ENCODE measurements at places on chromosomes 6 and 20.

GRCh38 chr6:21596145-21596948, 2.8 kb downstream of the SOX4 start:
- peak; percentile 50 for DNase-seq

DNA sequence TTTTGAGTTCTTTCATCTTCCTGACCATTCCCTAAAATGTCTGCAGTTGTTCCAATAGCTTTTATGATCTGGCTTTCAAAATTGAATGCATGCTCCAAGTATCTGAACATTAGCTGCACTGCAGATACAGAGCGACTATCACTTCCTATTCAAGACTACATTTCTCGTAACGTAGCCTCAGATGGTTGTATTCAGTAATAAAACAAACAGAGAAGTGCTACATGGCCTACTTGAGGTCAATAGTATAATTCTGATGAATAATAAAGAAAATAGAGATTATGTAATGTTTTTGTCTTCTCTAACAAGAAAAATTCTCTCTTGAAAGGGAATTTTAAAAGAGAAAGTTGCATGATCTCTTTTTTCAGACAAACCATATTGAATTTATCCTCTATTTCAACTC, 333.9 kb upstream of the IRAK1BP1 start:
- no peak for DNase-seq

DNA sequence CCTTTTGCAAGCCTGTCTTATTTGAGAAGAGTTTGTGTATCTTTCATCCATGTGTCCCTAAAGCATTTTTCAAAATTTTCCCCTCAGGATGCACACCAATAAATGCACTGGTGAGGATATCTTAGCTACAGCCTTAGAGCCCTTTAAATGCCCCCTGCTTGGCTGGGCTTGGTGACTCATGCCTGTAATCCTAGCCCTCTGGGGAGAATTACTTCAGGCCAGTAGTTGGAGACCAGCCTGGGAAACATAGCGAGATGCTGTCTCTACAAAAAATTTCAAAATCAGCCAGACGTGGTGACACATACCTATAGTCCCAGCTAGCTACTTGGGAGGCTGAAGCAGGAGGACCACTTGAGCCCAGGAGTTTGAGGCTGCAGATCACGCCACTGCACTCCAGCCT, 33.8 kb upstream of the PLCB4 start:
- DNase-seq, result no peak

DNA sequence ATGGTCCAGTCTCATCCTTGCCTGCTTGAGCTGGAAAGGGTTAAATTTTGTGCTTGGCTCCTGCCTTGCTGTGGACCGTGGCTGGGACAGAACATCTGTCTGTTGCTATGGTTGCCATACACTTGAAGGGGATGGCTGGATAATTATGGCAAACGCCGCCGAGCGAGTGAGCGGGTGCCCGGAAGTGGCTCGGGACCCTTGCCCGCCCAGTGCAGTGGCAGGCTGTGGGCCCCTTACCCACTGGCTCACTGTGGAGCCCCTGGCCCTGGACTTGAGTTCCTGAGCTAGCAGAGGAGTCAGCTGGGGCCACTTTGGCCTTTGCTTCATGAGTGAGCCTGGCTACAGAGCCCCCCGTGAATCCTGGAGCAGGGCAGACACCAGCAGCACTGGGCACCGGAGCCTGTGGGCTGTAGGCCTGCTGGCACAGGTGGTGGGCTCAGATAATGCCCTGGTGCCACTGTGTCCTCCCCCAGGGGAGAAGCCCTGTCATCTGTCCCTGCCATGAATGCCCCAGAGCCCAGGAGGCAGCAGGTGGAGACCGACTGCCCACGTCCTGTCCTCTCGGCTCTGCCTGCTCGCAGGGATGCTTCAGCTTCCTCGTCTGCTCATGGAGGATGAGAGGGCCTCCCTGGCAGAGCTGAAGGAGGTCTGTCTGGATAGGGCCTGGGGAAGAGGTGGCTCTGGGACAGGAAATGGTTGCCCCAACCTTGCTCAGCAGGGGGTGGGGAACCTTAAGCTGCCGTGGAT, 25.5 kb upstream of the NOL4L start:
- no peak for DNase-seq

GRCh38 chr6:16132909-16133308, 4.0 kb downstream of the MYLIP start:
- no peak for DNase-seq

- DNase-seq, result no peak
Measured at GRCh38 chr20:10877342-10877741, 203.5 kb upstream of the JAG1 start.

- DNase-seq, result no peak
Measured at GRCh38 chr6:101066481-101066880, 185.4 kb upstream of the ASCC3 start.

DNA sequence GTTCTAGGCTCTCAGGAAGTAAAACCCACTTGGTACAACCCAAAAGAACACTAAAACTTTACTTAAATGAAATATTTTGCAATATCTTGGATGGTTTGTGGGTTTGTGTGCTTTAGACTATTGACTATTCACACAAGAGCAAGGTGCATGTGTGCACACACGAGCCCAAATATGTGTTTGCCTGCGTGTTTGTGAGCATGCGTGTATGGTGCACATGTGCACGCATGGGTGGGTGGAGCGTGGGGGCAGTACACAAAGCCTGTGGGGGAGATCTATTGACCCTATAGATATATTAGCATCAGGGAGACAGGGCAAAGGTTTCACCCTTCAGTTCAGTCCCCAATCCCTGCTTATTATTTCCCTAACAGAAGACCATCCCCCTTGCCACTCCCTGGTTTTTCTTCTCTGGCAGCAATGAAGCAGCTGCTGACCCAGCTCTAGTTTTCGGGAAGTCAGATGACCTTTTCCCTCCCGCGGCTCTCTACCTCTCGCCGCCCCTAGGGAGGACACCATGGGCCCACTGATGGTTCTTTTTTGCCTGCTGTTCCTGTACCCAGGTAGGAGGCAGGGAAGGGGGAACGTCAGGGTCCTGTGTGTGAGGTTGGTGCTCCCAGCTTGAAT, at the start of gene C2:
C2 (plus strand) TSS at position 476 of the 621 bp plus-strand sequence; CDS start at position 512, 36 bp downstream.
- no peak for DNase-seq

DNA sequence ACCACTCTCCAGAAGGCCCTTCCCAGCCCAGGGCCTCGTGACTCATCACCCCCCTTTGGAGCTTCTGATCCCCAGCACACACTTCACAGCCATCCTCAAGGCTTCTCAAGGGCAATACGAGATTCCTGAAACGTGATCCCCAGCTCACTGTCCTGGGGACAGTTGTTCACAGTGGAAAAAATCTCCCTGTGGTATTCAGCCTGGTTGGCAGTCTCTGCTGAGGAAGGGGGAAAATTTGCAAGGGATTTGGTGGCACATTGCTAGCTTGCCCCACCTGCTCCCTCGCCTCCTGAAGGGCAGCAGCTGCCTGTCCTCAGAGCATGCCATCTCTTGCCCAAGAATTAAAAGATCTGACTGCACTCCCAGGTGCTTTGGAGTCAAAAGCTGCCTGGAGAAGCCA, 20.7 kb upstream of the PKHD1 start:
- DNase-seq, result no peak
